ENCODE measurements at places on chromosomes 1 and 21.

DNA sequence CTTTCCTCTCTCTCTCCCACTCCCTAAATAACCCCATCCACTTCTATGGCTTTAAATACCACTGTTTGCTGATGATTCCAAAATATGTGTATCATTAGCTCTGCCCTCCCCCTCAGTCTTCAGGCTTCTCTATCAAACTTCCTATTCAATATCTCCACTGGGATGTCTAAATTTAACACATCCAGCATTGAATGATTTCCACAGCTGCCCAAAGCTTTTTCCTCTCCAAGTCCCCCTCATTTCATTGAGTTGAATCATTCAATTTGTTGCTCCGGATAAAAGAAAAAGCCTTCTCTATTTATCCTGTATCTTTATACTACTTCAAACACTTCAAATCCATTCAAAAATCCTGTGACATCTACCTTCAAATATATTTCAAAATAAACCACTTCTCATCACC, 225.0 kb downstream of the SEC16B start:
- no peak for DNase-seq

DNA sequence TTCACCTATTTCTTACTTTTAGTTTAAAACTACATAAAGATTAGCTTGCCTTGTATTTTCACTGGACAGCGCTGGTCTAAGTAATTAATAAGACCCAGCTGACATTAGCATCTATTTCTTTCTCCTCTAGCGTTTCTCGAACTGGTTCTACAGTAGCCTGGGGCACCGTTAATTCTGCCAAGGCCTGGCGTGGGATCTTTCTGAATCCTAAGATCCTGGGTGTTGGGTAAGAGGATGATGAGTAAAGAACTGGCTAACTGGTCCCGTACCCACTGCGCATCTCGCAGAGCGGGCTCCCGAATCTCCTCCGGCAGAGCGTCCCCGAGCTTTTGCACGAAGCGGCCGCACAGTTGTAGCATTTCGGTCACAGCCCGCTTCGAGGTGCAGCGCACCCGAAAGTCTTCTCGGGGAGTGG, 309 bp downstream of the NSL1 start:
- no peak for DNase-seq

DNA sequence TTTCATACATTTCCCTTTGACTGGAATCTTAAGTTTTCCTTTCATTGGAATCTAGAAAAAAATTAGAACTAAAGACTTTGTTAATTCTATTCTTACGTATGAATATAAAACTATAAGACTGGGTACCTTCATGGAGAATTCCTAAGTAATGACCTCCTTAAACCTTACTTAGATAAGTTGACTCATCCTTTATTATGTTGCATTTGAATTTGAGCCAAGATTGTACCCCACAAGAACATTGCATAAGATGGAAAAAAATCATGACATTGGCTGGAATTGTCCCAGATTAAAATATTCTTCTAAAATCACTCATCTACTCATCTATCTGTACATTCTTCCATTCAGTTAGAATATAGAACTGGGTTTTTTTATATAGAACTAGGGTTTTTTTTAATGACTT, 137.4 kb downstream of the C1orf21 start:
- no peak for DNase-seq

- DNase-seq = no peak
These were observed 54.3 kb upstream of the TARBP1 start for GRCh38 chr1:234533034-234533891.

DNA sequence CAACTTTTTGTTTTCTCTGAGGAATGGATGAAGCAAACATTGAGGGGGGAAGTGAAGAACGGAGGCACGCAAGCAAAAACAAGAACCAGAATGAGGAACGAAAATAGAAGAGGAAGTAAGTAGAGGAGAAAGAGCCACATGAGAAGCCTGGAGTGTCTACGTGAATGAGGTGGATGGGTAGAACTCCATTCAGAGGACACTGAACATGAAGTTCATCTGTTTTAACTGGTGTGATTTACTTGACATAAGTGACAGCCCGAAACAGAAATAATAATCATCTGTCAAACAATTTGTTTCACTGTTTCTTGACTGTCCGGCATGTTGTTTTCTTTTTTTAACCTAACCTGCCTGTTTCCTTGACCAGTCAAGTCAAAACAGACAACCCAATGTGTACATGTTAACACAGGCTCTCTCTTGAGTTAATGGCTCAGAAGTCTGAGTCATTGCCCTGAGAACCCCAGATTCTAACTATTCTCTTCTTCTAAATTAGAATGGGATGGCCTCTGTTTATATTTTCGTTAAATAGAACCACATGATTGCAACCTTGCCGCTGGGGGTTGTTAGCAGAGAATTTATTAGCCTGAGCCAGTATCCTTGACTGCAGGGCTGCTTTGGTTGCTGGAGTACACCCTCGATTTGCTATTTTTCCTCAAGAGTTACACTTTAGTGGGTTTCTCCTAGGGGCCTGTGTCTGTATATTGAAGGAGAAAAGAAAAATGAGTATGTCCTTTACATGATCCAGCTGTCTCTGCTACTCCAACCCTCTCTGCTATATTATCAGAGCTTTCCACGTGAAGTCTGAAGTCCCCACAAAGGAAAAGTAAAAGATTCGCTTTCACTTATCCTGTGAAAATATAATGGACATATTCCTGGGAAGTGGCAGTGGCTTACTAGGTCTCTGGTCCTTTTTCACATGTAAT, 151.7 kb downstream of the ZC3H11B start:
- no peak for DNase-seq

DNA sequence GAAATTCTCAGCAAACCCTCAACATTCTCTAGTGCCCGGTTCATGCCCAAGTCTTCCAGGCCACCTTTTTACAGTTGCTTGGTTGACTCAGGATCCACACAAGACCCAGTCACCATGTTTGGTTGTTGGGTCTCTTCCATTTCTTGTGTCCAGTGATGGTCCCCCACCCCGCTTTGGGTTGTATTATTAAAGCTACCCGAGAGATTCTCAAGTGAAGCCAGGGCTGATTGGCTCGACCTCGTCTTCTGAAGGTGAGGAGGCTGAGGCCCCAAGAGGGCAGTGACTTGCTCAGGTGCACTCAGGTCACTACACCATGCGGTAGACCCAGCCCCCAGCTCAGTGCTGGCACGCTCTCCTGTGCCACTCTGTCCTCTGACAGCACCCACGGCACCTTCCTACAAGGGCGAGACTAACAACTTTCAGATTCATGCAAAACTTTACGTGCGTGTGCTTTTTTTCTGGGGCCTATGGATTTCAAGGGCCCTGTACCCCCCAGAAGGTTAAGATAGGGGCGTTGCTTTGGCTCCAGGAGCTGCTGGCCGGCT, 50.3 kb downstream of the CAPN9 start:
- DNase-seq = no peak

DNA sequence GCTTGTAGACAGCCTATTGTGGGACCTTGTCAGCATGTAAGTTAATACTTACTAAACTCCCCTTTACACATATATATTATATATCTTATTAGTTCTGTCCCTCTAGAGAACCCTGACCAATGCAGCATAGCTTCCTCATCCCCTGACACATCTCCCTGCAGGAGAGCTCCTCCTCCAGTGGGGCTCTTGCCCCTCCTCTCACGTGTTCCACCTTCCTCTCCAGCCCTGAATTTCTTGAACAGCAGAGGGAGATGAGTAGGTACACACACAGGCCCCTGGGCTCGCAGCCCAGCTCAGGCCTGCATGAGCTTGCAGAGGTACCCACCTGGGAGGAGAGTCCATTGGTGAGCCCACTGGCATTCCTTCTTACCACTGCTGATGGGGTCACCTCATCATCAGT, 27.3 kb upstream of the GOLT1A start:
- no peak for DNase-seq
